BJ (cell line): ENCODE measurements at places on chromosomes 12 and 14.

- DNase-seq: no peak
These were observed 242.7 kb downstream of the VRK1 start for GRCh38 chr14:97039717-97040363.

DNA sequence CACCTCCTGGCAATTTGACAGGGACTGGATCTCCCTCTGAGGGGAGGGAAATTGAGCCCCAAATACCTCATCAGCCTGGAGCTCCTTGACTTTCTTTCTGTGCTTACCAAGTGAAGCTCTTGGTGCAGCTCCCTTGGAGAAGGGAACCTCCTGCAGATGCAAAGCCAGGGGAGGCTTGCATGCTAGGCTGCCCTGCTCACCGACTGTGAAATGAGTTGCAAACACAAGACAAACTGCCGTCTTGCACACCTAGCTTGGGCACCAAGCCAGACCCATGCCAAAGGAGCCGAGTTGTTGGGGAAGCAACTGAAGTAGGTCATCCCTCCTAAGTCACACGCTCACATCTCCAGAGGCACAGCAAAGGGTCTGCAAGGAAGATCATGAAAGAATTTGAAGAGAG lies 95.2 kb downstream of the GTF2A1 start:
- no peak for DNase-seq

- DNase-seq: no peak
These were observed 6.1 kb downstream of the FRMD6 start for GRCh38 chr14:51657762-51658161.

DNA sequence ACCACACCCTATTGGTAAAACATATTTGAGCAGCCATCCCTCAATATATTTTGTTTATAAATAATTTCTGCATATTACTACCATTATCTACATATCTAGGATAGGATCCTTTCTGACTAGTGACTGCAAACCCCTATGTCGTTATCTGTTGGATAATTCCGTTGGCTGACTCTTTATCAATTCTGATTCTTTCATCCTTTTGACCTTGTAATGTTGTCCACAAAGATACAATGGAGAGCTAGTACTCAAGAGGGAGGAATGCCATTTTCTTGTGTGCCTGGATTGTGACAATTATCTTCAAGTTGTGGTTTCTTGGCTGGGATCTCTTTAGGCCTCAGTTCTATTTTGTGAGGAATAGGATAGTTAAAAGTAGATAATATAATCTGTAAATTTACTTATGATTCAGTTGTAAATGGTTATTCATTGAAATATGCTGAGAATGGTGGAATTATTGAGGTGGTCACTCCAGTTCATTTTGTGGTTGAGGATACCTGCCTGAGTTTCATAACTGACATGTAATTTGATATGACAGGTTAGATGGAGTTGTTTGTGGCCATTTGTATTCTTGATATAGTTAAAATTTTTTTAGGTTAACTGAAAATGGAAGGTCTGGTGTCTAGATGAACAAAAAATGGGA lies 10.1 kb downstream of the CHST11 start:
- no peak for DNase-seq

- DNase-seq: no peak
These were observed 399.8 kb upstream of the SOX5 start for GRCh38 chr12:24349051-24349799.

- DNase-seq: no peak
These were observed 222.1 kb downstream of the C12orf42 start for GRCh38 chr12:103273645-103274044.

DNA sequence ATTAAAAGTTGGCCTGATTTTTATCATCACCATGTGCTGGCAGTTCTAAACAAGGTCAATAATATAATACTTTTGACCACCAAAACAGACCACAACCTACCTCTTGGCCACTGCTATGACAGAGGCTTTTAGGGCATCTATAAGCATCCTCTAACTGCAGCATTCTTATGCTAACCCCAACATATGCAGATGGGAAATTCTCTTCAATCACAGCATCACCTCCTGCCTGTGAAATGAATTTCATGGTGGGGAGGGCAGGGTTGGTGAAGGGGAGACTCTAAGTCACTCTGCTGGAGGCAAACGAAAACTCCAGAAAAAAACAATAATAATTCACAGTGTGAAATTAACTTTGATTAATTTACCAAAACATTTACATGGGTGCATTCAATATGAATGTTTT lies 78.8 kb upstream of the FAR2 start:
- no peak for DNase-seq

DNA sequence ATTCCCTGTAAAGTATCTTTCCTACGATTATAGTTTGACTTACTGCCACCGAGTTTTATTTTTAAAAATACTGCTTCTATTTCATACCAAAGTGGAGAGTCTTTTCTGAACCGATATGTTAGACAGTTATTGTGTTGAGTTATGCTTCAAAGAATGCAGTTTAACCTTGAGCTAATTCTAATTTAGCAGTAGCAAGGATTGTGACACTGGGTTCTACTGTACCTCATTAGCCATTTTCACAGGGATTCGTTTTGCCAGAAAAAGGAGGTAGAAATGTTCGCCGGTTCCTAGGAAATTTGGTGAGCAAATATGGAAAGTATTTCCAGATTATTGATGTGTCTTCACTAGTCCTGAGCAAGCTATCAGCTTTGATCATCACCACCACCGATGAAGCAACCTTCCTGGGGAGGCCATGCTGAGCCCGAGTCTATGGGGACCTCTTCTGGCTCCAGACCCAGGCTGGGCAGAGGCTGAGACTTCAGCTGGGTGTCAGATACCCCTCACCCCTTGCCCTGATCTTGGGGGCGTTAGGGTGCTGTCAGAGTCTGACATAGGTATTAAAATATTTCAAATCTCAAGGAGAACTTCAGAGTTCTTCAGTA lies 13.6 kb downstream of the GLRX5 start:
- DNase-seq: no peak

GRCh38 chr12:69575346-69575745 lies 9.9 kb upstream of the CCT2 start:
- DNase-seq: no peak
